Activated T-cell treated with anti-CD3 and anti-CD28 coated beads, Interleukin-2, amount 50 U/mL, for 72 hours (primary cell): ENCODE measurements at places on chromosomes 4 and X. TPM values are rescaled to one million over a fixed set of nuclear protein-coding genes. Genes with fewer than 3 reads are reported as not detected.

DNA sequence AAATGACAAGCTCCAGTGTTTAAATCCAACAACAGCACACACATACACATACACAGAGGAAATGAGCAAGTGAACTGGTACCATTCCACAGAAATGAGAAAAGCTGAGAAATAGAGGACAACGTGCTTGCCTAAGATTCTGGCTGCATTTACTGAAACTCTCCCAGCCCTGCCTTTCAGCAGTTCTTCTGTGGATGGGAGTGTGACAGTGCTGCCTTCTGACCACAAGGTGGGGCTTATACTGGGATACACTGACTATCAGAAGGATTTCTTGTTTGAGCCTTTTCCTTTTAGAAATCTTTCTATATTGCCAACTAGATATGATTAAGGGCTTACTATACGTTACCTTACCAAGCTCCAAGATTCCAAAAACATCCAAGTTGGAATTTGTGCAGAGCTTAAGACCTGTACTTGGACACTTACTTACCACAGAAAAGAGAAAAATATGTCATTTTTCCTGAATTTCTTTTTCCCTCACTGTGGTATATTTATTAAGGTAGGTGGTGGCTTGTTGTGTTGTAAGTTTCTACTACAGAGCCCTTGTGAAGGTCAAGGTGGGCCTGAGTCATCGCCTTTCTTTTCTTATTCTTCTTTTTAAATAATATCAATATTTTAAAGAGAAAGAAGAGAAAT lies 10.7 kb upstream of the CXCL8 start:
- H3K36me3 ChIP-seq = peaks cover 1% of the 10 kb centered on the region
- H3K27me3 ChIP-seq = peaks cover 12% of the 10 kb centered on the region
- no peak for DNase-seq
- H3K27ac ChIP-seq = no peak overlapping the region

- peaks cover 36% of the 10 kb centered on the region for H3K27me3 ChIP-seq
- H3K4me3 ChIP-seq = no peak overlapping the region
- no peak for DNase-seq
- no peak overlapping the region for H3K27ac ChIP-seq
These were observed 166.6 kb downstream of the SPRY1 start for GRCh38 chr4:123562994-123563750.

DNA sequence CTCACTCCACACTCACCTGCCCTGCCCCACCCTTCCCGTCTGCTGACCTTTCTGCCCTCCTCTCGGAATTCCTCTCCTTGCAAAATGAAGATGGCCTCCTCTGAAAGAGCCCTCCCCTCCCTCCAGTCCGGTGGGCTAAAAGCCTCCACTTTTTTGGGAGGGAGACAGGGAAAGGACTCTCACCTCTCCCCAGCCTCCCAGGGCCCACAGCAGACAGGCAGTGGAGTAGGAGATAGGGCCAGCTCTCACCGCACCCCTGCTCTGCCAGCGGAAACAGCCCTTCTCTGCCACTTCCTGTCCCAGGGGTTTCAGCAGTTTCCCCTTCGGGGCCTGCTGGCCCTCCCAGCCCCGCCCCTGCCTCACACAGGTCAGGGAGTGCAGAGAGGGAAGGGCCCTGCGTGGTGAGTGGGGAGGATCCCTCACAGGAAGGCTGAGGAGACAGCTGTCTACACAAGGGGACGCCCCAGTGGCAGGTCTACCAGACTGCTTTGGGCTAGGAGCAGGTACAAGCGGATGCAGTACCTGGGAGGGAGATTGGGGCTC lies 18.2 kb downstream of the ELF4 start:
- peak; percentile 91 for DNase-seq
- H3K27ac ChIP-seq = peak overlapping the region; percentile 82
- no peaks in the 10 kb centered on the region for H3K27me3 ChIP-seq
- peaks cover 1% of the 10 kb centered on the region for H3K36me3 ChIP-seq
- peaks cover 71% of the 10 kb centered on the region for H3K4me1 ChIP-seq
- peak overlapping the region; percentile 89 for H3K4me3 ChIP-seq

SLITRK4 gene
- not detected for total RNA-seq

SRPK3 gene
- total RNA-seq = not detected

GRCh38 chr4:23268072-23268771 lies 575.5 kb downstream of the GBA3 start:
- H3K27me3 ChIP-seq = peaks cover 6% of the 10 kb centered on the region
- H3K4me1 ChIP-seq = no peaks in the 10 kb centered on the region
- H3K27ac ChIP-seq = no peak overlapping the region
- H3K36me3 ChIP-seq = no peaks in the 10 kb centered on the region
- no peak for DNase-seq

GRCh38 chr4:26013629-26014028 lies 99.6 kb downstream of the SMIM20 start:
- H3K27ac ChIP-seq = no peak overlapping the region
- peaks cover 3% of the 10 kb centered on the region for H3K36me3 ChIP-seq
- H3K4me1 ChIP-seq = no peaks in the 10 kb centered on the region
- no peak overlapping the region for H3K4me3 ChIP-seq

PABPC1L2B gene
- not detected for total RNA-seq

DNA sequence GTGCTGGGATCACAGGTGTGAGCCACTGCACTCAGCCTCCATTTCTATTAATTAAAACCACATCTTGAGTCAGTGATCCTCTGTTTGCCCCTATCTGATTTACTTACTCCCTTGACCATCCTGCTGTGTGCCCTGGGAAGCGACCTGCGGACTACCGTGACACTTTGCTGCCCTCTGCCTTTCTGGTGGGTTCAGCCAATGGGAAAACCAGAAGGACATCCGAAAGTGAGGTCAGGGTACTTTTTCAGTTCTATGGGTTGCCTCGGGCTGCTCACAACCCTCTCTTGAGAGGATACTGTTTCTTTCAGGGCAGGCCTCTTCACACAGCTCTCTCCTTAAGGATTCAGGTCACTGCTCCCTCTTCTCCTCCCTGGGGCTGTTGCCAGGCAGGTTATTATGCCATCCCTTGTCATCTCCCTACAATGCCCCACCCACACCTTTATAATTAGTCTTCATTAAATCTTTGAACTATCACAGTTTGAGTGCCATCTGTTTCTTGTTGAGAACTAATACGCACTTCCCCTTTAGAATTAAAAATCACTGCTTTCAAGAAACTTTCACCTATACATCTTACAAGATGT lies 21.4 kb downstream of the PLAC8 start:
- no peak overlapping the region for H3K4me3 ChIP-seq
- DNase-seq = no peak
- H3K4me1 ChIP-seq = peaks cover 22% of the 10 kb centered on the region
- peak overlapping the region; percentile 44 for H3K27ac ChIP-seq
- peaks cover 24% of the 10 kb centered on the region for H3K36me3 ChIP-seq
- H3K27me3 ChIP-seq = no peaks in the 10 kb centered on the region

- H3K27ac ChIP-seq = no peak overlapping the region
- DNase-seq = no peak
- H3K4me3 ChIP-seq = no peak overlapping the region
- no peaks in the 10 kb centered on the region for H3K4me1 ChIP-seq
- H3K36me3 ChIP-seq = peaks cover 2% of the 10 kb centered on the region
These were observed 239.1 kb downstream of the FRAS1 start for GRCh38 chr4:78296261-78296660.

- no peak for DNase-seq
- H3K4me3 ChIP-seq = no peak overlapping the region
- H3K27ac ChIP-seq = no peak overlapping the region
- no peaks in the 10 kb centered on the region for H3K4me1 ChIP-seq
- H3K36me3 ChIP-seq = no peaks in the 10 kb centered on the region
These were observed 306.5 kb upstream of the TECRL start for GRCh38 chr4:64715741-64716140.

EDA2R gene
- total RNA-seq = 9.5 TPM

DNA sequence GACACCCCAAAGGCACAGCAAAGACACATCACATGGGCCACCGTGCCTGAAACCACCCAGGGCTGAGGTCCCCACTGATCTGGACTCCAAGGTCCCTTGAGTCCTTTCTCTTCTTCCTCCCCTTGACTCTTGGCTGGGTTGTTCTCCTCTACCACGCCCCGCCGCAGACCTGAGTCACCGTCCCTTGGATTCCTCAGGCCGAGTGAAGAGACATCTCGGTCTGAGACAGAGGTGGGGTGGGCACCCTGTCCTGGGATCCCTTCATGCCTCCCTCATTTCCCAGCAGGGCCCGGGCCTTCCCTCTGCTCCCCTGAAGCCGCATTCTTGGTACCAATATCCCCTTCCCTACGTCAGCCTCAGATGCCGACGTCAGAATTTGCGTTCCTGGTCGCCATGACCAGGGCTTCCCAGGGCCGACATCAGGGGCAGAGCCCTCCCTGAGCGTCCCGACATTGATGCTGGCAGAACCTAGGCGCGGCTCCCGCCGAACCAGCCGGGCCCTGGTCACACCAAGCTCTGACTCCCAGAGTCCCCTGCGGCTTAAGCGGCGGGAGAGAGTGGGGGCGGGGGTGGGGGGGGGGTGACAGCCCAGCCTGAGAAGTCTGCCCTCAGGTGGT lies 498 bp downstream of the MAGEA10 start:
- H3K36me3 ChIP-seq = no peaks in the 10 kb centered on the region
- H3K4me3 ChIP-seq = no peak overlapping the region
- H3K27me3 ChIP-seq = peaks cover 15% of the 10 kb centered on the region
- no peak overlapping the region for H3K27ac ChIP-seq
- H3K4me1 ChIP-seq = no peaks in the 10 kb centered on the region

GRCh38 chr4:28287831-28288233 lies 1427.2 kb downstream of the STIM2 start:
- no peak overlapping the region for H3K27ac ChIP-seq
- no peak overlapping the region for H3K4me3 ChIP-seq
- peaks cover 2% of the 10 kb centered on the region for H3K36me3 ChIP-seq
- no peak for DNase-seq

GRCh38 chr4:102521570-102521969 lies 20.4 kb downstream of the NFKB1 start:
- no peaks in the 10 kb centered on the region for H3K27me3 ChIP-seq
- peak overlapping the region; percentile 53 for H3K4me3 ChIP-seq
- peaks cover 95% of the 10 kb centered on the region for H3K4me1 ChIP-seq
- DNase-seq = no peak
- peaks cover 6% of the 10 kb centered on the region for H3K36me3 ChIP-seq
- peak overlapping the region; percentile 88 for H3K27ac ChIP-seq

ARMCX1 gene
- 2.8 TPM for total RNA-seq

DNA sequence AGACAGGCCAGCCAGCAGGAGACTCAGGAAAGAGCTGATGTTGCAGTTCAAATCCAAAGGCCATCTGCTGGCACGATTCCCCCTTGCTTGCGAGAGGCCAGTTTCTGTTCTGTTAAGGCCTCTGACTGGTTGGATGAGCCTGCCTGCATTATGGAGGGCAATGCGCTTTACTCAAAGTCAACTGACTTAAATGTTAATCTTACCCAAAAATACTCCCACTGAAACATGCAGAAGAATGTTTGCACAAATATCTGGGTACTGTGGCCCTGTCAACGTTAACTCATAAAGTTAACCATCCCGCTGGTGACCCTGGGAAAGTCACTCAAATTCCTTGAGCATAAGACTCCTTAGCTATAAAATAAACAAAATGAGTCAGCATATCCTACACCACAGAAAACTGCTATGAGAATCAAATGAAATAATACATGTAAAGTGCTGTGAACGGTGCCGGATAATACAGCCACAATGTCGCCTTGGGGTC lies 326.4 kb downstream of the EVC2 start:
- H3K27ac ChIP-seq = no peak overlapping the region
- H3K4me3 ChIP-seq = no peak overlapping the region

DNA sequence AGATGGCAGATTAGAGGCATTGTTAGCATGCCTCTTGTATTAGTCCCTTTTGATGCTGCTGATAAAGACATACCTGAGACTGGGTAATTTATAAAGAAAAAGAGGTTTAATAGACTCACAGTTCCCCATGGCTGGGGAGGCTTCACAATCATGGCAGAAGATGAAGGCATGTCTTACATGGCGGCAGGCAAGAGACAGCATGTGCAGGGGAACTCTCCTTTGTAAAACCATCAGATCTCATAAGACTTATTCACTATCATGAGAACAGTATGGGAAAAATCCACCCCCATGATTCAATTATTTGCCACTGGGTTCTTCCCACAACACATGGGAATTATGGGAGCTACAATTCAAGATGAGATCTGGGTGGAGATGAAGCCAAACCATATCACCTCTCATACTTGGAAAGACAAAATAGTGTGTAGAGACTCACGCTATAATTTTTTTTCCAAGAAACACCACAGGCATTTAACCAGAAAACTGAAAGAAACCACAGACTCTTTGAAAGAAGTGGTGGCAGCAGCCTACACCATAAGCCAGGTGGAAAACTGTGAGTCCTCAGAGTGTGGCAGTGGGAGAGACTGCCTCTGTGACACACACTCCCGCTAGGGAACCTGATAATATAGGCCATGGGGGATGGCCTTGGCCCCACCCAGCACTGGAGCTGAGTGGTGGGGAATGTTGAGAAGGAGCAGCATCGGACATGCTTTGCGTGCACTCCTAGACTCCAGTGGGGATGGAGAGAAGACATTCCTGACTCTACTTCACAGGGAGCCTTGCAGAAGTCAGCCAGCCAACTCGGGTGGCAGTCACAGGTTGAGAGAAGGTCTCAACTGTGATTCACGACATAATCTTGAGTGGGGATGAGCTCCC lies 51.5 kb downstream of the SLC2A9 start:
- peaks cover 14% of the 10 kb centered on the region for H3K36me3 ChIP-seq
- no peak overlapping the region for H3K4me3 ChIP-seq
- DNase-seq = no peak
- H3K4me1 ChIP-seq = peaks cover 13% of the 10 kb centered on the region
- no peaks in the 10 kb centered on the region for H3K27me3 ChIP-seq
- no peak overlapping the region for H3K27ac ChIP-seq

- H3K27ac ChIP-seq = no peak overlapping the region
- H3K27me3 ChIP-seq = no peaks in the 10 kb centered on the region
- H3K4me3 ChIP-seq = no peak overlapping the region
- no peak for DNase-seq
- peaks cover under 1% of the 10 kb centered on the region for H3K4me1 ChIP-seq
These were observed 1.1 kb upstream of the RRH start for GRCh38 chr4:109826719-109827118.

DNA sequence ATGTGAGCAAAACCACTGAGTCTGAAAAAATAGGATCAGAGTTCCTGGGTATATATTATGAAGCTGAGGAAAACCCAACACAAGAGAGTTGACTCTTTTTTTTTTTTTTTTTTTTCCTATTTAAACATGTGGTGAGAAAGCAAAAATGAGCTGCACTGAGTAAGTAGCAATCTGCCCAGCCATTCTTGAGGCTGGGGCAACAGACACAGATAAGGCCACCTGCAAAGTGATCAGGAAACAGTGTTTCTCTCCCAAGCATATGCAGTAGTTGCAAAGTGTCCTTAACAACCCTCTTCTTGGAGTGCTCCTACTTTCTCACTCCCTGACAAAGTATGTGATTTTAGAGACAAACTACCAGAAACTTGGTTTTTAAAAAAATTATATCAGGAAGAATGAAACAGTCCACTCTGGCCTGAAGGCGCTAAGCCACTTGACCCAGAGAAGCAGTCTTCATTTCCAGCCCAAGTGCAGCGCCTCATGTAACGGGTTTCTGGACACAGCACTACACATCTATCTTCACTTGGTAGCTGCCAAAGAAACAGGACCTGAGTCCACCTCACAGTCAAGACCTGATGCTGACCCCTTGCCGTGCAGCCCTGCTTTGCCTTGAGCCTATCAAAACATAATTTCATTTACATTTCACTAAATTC lies 124.6 kb upstream of the MAP3K15 start:
- peaks cover 6% of the 10 kb centered on the region for H3K27me3 ChIP-seq
- H3K27ac ChIP-seq = no peak overlapping the region
- no peak overlapping the region for H3K4me3 ChIP-seq
- no peak for DNase-seq
- H3K4me1 ChIP-seq = peaks cover 42% of the 10 kb centered on the region
- peaks cover 2% of the 10 kb centered on the region for H3K36me3 ChIP-seq
